ENCODE measurements at places on chromosomes 2 and 18.

DNA sequence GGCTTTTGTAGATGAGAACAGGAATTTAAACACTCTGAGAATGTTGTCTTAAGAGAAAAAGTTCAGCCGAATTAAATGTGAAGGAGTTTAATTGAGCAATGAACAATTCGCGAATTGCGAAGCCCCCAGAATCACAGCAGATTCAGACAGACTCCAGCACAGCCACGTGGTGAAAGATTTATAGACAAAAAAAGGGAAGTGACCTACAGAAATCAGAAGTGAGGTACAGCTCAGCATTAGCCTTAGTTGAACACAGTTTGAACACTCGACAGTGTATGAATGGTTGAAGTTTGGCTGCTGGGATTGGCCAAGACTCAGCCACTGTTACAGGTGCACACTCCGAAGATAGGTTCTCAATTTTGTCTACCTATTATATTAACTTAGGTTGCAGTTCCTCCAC, 264.0 kb upstream of the CHST9 start:
- DNase-seq: no peak

- DNase-seq: no peak
Measured at GRCh38 chr2:60759654-60760053, 3.6 kb downstream of the PAPOLG start.

- DNase-seq: no peak
Measured at GRCh38 chr2:55478610-55479304, 40.8 kb upstream of the CFAP36 start.

- DNase-seq: no peak
Measured at GRCh38 chr18:7727361-7728076, 160.4 kb downstream of the PTPRM start.

- no peak for DNase-seq
Measured at GRCh38 chr2:156309167-156309566, 23.4 kb downstream of the NR4A2 start.

DNA sequence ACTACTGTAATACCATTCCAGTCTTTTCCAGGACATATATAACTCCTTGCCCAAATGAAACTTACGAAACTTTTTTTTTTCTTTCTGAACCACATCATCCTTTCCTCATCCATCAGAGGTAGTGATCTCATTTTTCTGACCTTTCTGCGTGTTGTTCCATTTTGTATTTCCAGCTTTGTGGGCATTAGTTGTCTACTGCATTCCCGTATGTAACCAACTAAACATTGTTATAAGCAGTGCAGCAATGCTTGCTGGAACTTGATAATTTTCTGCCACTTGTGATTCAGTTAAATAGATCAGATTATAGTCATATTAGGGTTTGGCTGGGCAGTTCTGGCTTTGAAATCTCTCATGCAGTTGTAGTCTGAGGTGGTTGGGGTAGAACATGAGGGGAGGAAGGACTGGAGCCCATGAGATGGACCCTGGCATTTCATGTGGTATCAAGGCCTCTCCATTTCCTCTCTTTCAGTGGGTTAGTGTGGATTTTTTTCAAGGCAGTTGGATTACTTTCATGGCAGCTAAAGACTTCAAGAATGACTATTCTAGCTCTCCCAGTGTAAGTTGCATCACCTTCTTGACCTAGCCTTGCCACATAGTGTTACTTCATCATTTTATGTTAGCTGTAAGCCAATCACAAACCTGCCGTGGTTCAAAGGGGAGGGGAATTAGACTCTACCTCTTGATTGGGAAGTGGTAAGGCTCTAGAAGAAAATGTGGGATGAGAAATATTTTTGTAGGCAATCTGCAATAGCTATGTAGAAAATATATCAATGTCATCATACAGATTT, 80.5 kb downstream of the EHBP1 start:
- no peak for DNase-seq

GRCh38 chr2:3216841-3217495, 160.7 kb downstream of the EIPR1 start:
- no peak for DNase-seq

GRCh38 chr2:150076281-150076680, 411.2 kb downstream of the RND3 start:
- DNase-seq: no peak

DNA sequence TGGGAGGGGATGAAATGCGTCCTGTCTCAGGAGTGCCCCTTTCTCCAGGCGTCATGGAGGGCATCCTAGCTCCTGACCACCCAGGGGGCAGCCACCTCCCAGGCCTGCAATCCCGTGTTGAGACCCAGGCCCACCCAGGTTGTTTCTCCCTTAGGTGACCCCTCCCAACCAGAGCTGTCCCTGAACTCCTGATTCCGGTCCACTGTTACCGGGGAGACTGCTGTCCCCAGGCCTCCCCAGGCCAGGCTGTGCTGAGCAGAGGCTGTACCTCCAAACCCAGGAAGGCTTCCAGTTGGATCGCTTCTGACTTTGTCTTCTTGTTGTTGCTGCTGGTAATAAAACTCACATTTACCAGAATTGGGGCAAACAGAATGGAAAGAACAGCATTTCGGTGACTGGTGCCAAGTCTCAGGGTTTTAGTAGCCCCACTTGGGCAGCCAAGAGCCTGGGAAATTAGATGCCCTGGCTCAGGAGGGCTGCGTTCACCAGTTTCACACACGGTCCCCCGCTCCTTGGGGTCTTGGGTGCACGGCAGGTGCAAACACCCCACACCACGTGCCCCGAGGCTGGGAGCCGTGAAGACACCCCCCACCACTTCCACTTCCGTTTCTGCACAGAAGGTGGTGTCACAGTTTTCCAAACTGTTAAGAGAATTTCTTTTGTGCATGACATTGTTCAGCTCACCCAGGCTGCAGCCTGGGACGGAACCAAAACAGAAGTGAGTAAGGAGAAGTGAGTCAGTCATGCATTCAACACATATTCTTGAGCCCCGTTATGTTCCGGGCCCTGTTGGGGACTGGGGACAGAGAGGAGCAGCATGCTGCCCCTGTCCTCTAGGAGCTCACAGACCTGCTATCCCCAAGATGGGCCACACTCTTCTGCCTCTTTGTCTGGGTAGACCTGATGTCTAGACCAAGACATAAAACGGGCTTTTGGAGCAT, 29.4 kb downstream of the ITM2C start:
- DNase-seq: peak; percentile 49

GRCh38 chr2:239064253-239064652, 216.4 kb downstream of the TWIST2 start:
- no peak for DNase-seq

- DNase-seq: peak; percentile 66
Measured at GRCh38 chr2:113240915-113241911, 37.5 kb downstream of the PAX8 start.

GRCh38 chr2:102229141-102229769, 42.4 kb downstream of the IL1RL2 start:
- no peak for DNase-seq

GRCh38 chr18:31591628-31592027, at the start of gene TTR:
TSS of gene TTR (plus strand) at chr18:31591877. CDS start at chr18:31591903, 26 bp downstream.
- DNase-seq: no peak

GRCh38 chr2:19746611-19747309, 155.0 kb downstream of the TTC32 start:
- DNase-seq: no peak

GRCh38 chr2:33323957-33324356, 152.5 kb upstream of the RASGRP3 start:
- DNase-seq: no peak

GRCh38 chr2:25165992-25166875, 2.1 kb downstream of the POMC start:
- DNase-seq: peak; percentile 76

GRCh38 chr2:85750587-85751575, 2.9 kb upstream of the ATOH8 start:
- DNase-seq: peak; percentile 61

DNA sequence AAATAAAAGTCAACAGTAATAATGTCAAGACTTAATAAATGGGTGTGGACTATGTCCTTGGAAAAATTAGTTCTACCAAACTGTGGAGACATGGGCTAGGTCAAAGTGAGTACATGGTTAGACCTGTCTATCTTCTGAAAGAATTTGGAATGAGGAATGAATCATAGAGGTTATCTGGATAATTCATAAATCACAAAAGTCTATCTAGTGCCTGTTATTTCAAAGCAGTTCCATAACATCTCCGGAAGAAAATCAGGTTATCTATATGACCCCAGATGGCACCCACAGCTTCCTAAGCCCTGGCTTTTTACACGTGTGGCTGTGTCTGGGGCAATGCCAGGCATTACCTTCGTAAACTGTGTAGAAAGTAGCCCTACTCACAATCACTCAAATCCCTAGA, 272.0 kb downstream of the ETAA1 start:
- DNase-seq: no peak

DNA sequence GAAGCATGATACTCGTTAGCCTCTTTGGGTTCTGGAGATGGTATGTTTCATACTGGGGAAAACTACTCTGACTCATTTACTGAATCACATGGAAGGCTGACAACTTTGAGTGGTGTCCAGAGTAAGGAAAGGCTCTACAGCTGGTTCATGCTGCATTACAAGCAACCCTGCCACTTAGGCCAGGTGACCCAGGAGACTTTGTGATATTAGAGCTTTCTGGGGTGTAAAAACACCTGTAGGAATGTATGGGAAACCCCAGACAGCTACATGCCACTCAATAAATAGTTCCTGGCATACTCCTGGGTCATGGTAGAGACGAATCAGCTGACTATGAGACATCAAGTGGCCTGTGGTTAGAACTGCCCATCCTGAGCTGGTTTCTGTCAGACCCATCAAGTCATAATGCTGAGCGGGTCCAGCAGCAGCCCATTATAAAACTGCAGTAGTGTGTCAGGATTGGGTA, 21.3 kb upstream of the TCF7L1 start:
- no peak for DNase-seq

GRCh38 chr2:44364604-44365003, 2.9 kb downstream of the CAMKMT start:
- DNase-seq: no peak

- DNase-seq: peak; percentile 15
Measured at GRCh38 chr2:239391286-239392071, 9.3 kb downstream of the HDAC4 start.

- DNase-seq: no peak
Measured at GRCh38 chr2:138035608-138036217, 71.4 kb downstream of the HNMT start.

DNA sequence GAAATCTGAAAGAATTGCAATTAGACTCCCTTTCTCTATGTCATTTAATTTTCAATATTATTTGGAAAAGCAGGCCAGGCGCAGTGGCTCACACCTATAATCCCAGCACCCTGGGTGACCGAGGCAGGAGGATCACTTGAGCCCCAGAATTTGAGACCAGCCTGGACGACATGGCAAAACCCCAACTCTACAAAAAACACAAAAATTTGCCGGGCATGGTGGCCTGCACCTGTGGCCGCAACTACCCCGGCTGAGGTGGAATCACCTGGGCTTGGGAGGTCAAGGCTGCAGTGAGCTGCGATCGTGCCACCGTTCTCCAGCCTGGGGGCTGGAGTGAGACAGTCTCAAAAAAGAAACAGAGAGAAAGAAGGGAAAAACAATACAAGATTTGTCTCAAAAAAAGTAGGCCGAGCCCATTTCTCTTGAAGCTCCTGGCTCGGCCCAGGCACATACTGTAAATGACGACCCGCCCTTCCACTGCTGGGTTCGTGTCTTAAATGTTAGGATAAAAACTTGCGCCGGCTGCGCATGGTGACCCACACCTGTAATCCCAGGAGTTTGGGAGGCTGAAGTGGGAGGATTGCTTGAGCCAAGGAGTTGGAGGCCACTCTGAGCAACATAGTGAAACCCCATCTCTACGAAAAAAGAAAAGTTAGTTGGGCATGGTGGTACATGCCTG, 31.1 kb upstream of the GPC1 start:
- DNase-seq: no peak

GRCh38 chr2:67666386-67667053, 269.4 kb downstream of the ETAA1 start:
- DNase-seq: no peak

GRCh38 chr2:32358111-32358482, 1.3 kb downstream of the BIRC6 start:
- DNase-seq: no peak

DNA sequence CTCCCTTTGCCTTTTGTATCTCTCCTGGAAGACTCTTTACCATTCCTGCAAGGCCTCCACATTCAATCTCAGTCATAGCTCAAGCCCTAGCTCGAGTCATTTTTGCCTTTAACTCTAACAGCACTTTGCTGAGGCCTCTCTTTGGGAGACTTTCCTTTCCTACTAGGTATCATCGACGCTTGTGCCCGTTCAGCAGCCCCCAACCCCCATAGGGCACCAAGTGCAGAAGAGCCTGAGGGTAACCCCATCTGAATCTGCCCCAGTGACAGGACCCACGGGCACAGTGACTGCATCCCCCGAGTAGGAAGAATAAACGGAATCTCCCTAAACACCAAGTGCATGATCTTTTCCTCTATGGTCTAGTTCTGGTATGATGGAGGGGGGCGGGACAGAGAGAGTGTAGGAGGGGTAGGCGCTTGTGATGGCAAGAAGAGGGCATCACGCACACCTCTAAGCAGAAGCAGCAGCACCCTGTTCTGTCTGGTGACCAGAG, 66.3 kb downstream of the UXS1 start:
- DNase-seq: no peak

Measured in CD4-positive, alpha-beta T cell treated with Interleukin-15 for 1 hour (primary cell).